ENCODE measurements at places on chromosomes 5 and 9. TPM values are rescaled to one million over a fixed set of nuclear protein-coding genes. Genes with fewer than 3 reads are reported as not detected.

DNA sequence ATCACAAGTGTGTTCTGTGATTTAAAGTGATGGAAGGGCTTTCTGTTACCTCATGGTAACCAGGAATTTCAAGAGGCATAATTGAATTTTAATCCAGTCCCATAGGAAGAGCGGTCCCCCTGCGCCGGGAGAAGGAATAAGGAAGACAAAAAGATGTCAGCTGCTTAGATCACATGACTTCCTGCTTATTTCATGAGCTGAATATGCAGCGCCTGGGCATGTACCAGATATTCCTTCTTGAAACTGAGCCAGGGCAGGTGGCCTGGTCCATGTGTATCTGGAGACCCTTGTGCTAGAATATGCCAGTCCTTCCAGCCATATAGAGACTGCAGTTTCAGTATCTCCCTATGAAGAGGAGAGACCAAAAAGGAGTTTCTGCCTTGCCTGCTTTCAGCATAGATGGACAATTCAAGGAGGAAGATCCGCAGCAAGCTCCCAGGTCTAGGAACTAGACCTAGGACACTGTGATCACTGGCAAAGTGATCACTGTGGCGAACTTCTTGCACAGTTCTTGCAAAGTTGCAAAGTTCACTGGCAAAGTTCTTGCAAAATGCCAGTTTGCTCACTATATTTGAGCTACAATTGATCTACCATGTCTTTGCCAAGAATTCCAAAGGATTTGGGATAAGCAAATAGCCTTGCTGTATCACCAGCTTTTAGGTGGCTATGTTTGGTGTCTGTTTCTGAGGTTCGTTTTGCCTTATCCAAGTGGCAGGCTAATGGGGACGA, 102.9 kb upstream of the PHYKPL start:
- DNase-seq = no peak
- H3K4me3 ChIP-seq = no peak overlapping the region
- no peaks in the 10 kb centered on the region for H3K36me3 ChIP-seq
- no peak overlapping the region for H3K27ac ChIP-seq
- no peaks in the 10 kb centered on the region for H3K27me3 ChIP-seq

DNA sequence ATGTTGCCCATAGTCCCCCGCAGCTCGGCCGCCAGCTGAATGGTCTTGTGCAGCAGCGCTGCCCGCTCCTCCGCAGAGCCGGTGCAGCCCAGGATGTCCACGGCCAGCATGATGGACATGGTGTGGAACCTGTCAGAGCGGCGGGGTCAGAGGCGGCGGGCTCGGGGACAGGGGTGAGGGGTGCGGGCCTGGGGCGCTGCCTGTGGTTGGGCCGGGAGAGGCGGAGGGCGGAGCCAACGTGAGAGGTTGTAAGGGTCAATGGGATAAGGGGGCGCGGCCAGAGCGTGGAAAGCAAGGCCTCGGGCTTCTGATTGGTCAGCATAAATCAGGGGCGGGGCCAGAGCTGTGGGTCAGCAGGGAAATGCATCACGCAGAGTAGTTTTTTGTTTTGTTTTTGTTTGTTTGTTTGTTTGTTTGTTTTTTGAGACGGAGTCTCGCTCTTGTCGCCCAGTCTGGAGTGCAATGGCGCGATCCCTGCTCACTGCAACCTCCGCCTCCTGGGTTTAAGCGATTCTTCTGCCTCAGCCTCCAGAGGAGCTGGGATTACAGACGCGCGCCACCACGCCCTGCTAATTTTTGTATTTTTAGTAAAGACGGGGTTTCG, 6.8 kb upstream of the TOR2A start:
- no peaks in the 10 kb centered on the region for H3K27me3 ChIP-seq
- peaks cover under 1% of the 10 kb centered on the region for H3K4me1 ChIP-seq
- no peak overlapping the region for H3K4me3 ChIP-seq
- H3K36me3 ChIP-seq = peaks cover 38% of the 10 kb centered on the region
- DNase-seq = no peak

DNA sequence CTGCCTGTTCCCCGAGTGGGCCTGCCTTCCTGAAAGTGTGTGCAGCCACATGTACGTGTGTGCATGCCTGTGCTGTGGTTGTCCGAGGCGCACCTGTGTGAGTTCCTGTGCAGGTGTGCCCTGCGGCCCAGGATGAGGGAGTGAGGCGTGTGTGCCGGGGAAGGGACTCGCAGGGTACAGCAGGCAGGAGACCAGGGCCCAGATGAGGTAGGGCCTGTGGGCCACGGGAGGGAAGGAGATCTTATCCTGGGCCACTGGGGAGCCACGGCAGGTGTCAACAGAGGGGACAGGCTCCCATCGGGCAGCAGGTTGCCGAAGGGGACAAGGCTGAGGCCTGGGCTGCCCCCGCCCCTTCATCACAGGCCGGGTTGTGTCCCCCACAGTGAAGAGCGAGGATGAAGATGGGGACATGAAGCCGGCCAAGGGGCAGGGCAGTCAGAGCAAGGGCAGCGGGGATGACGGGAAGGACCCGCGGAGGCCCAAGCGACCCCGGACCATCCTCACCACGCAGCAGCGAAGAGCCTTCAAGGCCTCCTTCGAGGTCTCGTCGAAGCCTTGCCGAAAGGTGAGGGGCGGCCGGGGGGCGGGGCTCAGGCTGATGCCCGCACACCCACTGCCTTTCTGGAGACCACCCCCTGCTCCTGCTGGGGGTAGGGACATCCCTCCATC, 79.2 kb downstream of the LMX1B start:
- H3K36me3 ChIP-seq = no peaks in the 10 kb centered on the region
- no peak overlapping the region for H3K27ac ChIP-seq
- H3K4me3 ChIP-seq = no peak overlapping the region
- peaks cover 8% of the 10 kb centered on the region for H3K27me3 ChIP-seq
- no peak for DNase-seq

Gene CDH6
- not detected for total RNA-seq
